ENCODE measurements at places on chromosomes 3 and 15. TPM values are rescaled to one million over a fixed set of nuclear protein-coding genes. Genes with fewer than 3 reads are reported as not detected.

DNA sequence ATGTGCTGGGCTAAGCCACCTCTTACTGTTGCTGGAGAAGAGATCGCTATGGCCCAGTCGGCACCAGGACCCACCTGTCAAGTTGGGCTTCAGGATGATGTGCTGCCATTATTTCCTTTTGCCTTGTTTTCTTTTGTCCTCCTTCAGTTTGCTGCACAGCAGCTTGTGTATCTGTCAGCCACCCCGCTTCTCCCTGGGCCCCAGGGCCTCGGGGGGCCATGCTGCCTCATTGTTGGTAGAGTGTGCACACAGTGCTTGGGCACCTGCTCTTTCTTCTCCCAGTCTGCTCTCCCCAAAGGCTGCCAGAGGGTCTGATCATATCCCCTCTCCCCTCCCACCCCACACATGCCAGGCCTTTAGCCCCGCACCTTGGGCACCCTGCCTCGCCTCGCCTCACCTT is 185.5 kb upstream of the ATP10A start:
- no peaks in the 10 kb centered on the region for H3K4me1 ChIP-seq
- DNase-seq = no peak
- H3K27ac ChIP-seq = no peak overlapping the region
- H3K36me3 ChIP-seq = no peaks in the 10 kb centered on the region
- no peak overlapping the region for H3K4me3 ChIP-seq

Gene ILDR1
- 0.34 TPM for total RNA-seq

Gene STT3B
- 147 TPM for total RNA-seq

Gene PPM1L
- 2.7 TPM for total RNA-seq

Gene SUSD5
- not detected for total RNA-seq

DNA sequence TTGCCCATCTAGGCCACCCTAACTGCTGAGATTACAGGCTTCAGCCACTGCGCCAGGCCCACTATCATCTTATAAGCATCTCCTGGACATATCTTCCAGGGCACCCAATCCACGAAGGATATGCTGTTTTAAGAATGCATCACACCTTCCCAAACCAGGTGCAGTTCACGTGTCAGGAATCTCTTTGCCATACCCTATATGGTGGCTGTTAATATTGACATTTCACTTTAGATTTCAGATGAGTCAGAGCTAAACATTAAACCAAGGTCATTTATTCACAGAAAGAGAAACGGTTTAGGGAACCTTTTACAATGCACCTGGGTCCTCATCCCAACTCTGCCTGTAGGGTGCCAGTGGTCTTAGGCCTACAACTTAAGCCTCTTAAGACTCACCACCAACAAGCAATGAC is 85.7 kb downstream of the TBL1XR1 start:
- peaks cover 12% of the 10 kb centered on the region for H3K36me3 ChIP-seq
- H3K27ac ChIP-seq = no peak overlapping the region
- H3K27me3 ChIP-seq = no peaks in the 10 kb centered on the region
- H3K4me1 ChIP-seq = peaks cover 50% of the 10 kb centered on the region

Gene CEP152
- 28.0 TPM for total RNA-seq

DNA sequence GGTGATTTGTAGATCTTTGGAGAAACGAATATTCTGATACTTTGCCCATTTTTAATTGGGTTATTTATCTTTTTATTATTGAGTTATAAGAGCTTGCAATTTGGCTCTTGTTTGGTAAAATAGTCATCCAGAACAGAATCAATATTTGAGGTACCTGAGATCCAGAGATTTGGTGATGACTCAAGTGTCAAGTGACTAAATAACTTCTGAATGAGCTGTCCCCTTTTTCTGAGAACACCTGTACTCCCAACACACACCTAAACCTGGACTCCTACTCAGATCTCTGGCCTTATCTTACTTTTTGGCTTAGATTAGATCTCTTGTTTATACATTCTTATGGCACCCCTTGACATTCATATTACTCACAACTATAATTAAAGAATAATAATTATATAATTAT is 3.1 kb upstream of the TRA2B start:
- peaks cover 9% of the 10 kb centered on the region for H3K27me3 ChIP-seq
- no peak for DNase-seq
- peaks cover 26% of the 10 kb centered on the region for H3K4me1 ChIP-seq
- H3K36me3 ChIP-seq = peaks cover 21% of the 10 kb centered on the region
- no peak overlapping the region for H3K4me3 ChIP-seq
- H3K27ac ChIP-seq = no peak overlapping the region

- peaks cover 2% of the 10 kb centered on the region for H3K36me3 ChIP-seq
- no peaks in the 10 kb centered on the region for H3K4me1 ChIP-seq
- H3K27me3 ChIP-seq = no peaks in the 10 kb centered on the region
- no peak overlapping the region for H3K4me3 ChIP-seq
- H3K27ac ChIP-seq = no peak overlapping the region
Measured at GRCh38 chr3:177569193-177569592, 371.9 kb upstream of the TBL1XR1 start.

Gene DAZL
- 0.10 TPM for total RNA-seq

Gene DGKG
- total RNA-seq = 1.4 TPM

DNA sequence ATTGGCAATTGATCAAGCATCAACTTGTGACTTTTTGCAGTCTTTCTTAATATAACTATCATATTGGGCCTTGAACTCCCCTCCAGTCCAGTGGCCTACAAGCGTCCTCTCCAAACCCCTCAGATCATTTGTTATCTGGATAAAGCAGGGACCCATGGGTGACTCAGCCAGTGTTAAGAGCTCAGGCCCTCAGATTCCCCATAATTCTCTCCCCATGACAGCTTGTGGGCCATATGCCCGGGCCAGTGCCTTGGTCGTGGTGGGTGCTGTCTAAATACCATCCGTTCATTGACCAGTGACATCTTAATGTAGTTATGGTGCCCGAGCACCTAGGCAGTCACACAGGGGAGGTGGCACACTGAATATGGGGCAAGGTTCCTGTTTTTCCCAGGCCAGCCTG is 18.1 kb downstream of the MCF2L2 start:
- no peaks in the 10 kb centered on the region for H3K4me1 ChIP-seq
- H3K27ac ChIP-seq = no peak overlapping the region
- peaks cover 4% of the 10 kb centered on the region for H3K27me3 ChIP-seq
- no peak overlapping the region for H3K4me3 ChIP-seq
- H3K36me3 ChIP-seq = no peaks in the 10 kb centered on the region

Gene CLDN1
- total RNA-seq = 0.34 TPM

- H3K4me3 ChIP-seq = no peak overlapping the region
- DNase-seq = no peak
- H3K4me1 ChIP-seq = no peaks in the 10 kb centered on the region
- H3K36me3 ChIP-seq = no peaks in the 10 kb centered on the region
- no peaks in the 10 kb centered on the region for H3K27me3 ChIP-seq
Measured at GRCh38 chr3:13141991-13142412, 68.8 kb upstream of the IQSEC1 start.

Gene TMEM212
- total RNA-seq = not detected

- no peak for DNase-seq
- no peaks in the 10 kb centered on the region for H3K27me3 ChIP-seq
- no peak overlapping the region for H3K27ac ChIP-seq
- H3K36me3 ChIP-seq = no peaks in the 10 kb centered on the region
Measured at GRCh38 chr15:23910030-23910429, 222.9 kb upstream of the NDN start.

DNA sequence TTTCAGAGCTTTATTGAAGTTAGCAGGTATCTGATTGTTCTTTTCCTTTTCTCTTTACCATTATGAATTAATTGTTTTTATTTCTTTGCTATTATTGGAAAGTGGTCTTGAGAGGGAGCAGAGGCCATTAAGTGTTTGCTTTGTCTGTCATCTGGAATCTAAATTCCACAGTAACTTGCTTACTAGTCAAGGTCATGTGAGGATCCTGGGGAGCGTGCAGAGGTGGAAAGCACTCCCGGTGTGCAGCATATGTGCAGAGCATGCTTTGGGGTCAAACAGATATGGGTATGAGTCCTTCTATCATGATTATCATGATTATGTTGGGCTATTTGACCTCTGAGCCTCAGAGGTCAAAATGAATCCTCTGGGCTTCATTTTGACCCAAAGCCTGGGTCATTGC is 96.4 kb downstream of the MYRIP start:
- no peaks in the 10 kb centered on the region for H3K27me3 ChIP-seq
- H3K36me3 ChIP-seq = no peaks in the 10 kb centered on the region
- DNase-seq = no peak

Gene TIPIN
- 49.2 TPM for total RNA-seq

GRCh38 chr3:43893727-43894126 is 203.0 kb downstream of the ABHD5 start:
- H3K27me3 ChIP-seq = peaks cover 39% of the 10 kb centered on the region
- no peak for DNase-seq
- peaks cover 6% of the 10 kb centered on the region for H3K4me1 ChIP-seq
- no peak overlapping the region for H3K27ac ChIP-seq
- H3K4me3 ChIP-seq = peak overlapping the region; percentile 56

GRCh38 chr3:114122027-114122709 is 56.7 kb downstream of the DRD3 start:
- H3K36me3 ChIP-seq = no peaks in the 10 kb centered on the region
- H3K4me1 ChIP-seq = no peaks in the 10 kb centered on the region
- H3K27ac ChIP-seq = no peak overlapping the region
- H3K27me3 ChIP-seq = no peaks in the 10 kb centered on the region
- H3K4me3 ChIP-seq = no peak overlapping the region

Gene GPR62
- total RNA-seq = not detected

DNA sequence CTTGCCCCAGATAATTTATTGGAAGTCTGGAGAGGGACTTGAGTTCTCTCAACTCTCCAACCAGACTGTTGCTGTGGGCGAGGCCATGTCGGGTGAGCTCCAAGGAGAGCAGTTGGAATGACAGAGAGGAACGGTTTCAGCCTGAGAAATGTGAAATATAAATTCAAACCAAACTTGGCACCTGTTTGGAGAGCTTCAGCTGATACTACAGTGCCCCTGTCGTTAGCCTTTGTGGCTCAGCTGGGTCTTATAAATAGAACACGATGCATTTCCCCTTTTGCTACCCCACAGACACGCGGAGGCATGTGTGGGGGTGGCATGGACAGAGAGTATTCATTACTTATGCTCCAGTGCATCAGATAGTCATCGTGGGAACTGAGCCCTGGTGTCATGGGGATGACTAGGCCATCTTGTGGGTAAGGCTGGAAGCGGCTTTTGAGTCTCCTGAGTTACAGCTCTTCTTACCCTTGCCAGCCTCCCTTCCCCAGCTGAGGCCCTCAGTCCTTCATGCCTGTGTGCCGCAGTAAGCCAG is 15.6 kb downstream of the SMAD3 start:
- H3K27ac ChIP-seq = peak overlapping the region; percentile 98
- peaks cover 62% of the 10 kb centered on the region for H3K36me3 ChIP-seq
- no peaks in the 10 kb centered on the region for H3K27me3 ChIP-seq
- H3K4me1 ChIP-seq = peaks cover 93% of the 10 kb centered on the region

DNA sequence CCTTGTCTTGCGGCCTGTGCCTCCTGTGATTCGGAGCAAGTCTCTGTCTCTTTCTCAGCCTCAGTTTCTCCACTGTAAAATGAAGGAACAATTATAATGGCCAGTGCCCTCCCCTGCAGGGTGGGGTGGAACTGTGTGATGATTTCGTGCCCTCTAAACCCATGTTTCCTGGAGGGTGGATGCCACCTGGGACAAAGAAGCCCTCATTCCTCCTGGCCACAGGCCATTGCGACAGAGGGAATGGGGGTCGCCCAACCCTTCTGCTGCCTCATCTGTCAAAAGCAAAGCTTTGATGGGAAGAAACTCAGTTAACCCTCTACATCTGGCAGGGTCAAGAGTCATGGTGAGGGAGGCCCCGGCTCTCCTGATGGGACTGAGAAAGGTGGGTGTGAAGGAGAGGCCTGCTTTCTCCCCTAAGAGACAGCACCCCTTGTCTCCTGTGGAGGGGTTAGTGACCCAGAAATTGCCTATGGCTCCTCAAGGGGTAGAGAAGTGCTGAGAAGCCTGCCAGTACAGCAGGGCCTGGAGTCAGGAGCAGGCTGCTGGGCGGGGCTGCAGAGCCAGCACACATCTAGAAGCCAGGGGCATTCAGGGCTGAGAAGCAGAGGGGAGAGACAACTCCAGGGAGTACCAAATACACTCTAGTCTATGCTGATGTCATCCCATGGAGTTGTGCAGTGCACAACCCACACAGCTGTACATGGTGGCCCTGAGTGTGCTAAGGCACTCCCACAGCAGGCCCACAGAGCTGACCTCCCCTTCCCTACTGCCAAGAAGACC is 61.0 kb downstream of the PLXNA1 start:
- no peak for DNase-seq
- no peaks in the 10 kb centered on the region for H3K4me1 ChIP-seq
- no peaks in the 10 kb centered on the region for H3K27me3 ChIP-seq
- no peaks in the 10 kb centered on the region for H3K36me3 ChIP-seq

Gene FGD5
- not detected for total RNA-seq

GRCh38 chr15:68349151-68349550 is 71.6 kb downstream of the FEM1B start:
- peaks cover 12% of the 10 kb centered on the region for H3K4me1 ChIP-seq
- H3K27ac ChIP-seq = no peak overlapping the region
- peaks cover 9% of the 10 kb centered on the region for H3K36me3 ChIP-seq

GRCh38 chr3:19652336-19652735 is 281.7 kb downstream of the EFHB start:
- no peaks in the 10 kb centered on the region for H3K27me3 ChIP-seq
- H3K27ac ChIP-seq = no peak overlapping the region
- no peak for DNase-seq
- H3K4me1 ChIP-seq = no peaks in the 10 kb centered on the region

Gene GPR171
- total RNA-seq = 191 TPM

Gene SOX14
- not detected for total RNA-seq

DNA sequence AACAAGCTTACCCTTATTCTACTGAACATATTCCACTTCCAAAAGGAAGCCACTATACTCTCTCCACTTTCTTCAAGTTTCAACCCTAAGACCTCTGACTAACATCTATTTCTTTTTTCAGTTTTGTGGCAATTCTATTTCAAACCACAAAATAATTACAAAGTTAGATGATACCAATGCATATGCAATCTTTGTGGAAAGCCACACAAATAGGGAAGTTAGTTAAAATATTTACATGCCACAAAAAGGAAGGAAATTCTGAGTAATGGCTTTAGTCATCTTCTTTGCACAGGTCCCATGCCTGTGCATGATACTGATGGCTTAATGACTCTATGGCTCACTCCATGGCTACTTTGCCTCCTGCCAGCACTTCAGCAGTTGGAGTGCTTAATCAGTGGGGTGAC is 57.0 kb upstream of the MCTP2 start:
- H3K4me1 ChIP-seq = peaks cover 58% of the 10 kb centered on the region
- no peak for DNase-seq
- no peaks in the 10 kb centered on the region for H3K27me3 ChIP-seq
- peak overlapping the region; percentile 85 for H3K27ac ChIP-seq
- H3K36me3 ChIP-seq = peaks cover 17% of the 10 kb centered on the region

Gene ARRDC4
- 1.5 TPM for total RNA-seq

DNA sequence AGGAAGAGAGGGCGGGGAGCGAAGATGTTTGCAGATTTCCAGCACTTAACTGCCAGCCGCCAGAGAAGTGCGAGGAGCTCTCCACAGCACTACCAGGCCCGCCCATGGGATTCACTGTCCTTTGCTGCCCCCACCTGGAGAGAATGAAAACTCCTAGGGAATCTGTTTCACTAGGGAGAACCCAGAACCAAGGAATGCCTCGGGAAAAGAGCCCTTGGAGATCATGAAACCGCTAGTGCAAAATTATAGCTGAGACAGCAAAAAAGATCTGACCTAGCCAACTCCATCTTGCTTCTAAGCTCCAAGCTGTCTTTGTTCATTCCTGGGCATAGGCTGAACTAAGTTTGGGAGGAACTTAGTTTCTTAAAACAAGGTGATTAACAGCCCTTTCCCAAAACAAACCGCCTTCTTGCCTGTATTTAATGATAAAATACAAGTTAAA is 82.6 kb upstream of the GCNT3 start:
- H3K27ac ChIP-seq = no peak overlapping the region
- peak; percentile 56 for DNase-seq
- peaks cover 21% of the 10 kb centered on the region for H3K4me1 ChIP-seq
- no peak overlapping the region for H3K4me3 ChIP-seq
- H3K27me3 ChIP-seq = peaks cover 7% of the 10 kb centered on the region

Gene SV2B
- 0.08 TPM for total RNA-seq

Gene ADCY5
- not detected for total RNA-seq
